ENCODE measurements at places on chromosomes 7 and 10. TPM values are rescaled to one million over a fixed set of nuclear protein-coding genes. Genes with fewer than 3 reads are reported as not detected.

GRCh38 chr7:130288829-130289228 lies 4.1 kb upstream of the CPA4 start:
- no peak for DNase-seq

GRCh38 chr7:101154693-101155102 lies 422 bp downstream of the AP1S1 start:
- DNase-seq, result no peak

- DNase-seq, result no peak
These were observed 659.7 kb upstream of the IGFBP3 start for GRCh38 chr7:46580766-46581165.

DNA sequence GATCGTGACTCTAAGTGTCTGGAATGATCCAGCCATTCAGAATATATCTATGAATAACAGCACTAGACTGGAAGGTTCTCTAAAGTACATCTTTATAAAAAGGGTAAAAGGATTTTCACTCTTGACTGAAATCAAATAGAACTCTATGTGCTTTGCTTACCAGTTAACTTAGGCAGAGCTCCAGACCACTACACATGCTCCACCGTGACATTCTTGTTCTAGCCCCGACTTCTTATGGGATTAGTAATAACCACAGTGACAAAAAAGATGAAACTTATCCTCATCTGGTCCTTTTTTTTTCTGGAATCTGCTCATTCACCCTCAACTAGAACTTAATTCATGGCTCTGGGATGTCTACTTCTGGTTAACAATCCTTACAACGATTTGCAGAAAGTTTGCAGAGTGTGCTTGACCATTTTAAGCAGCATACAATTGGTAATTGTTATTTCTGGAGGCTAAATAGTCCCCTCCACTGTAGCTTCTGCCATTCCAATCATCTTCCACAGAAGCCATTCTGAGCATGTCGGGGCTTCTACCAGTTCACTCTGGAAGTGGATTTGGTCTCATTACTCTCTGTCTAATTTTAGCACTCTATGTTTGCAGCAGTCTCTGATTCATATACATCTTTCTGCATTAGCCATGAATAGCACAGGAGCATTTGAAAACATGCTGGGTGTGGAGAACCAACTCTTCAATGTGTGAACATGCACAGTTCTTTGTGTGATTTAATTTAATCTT lies 163.7 kb upstream of the CDC14C start:
- no peak for DNase-seq

GRCh38 chr7:159370-160270 lies 32.8 kb upstream of the FAM20C start:
- DNase-seq, result no peak

The FXYD4 gene
- total RNA-seq, result 1.9 TPM

The LIPK gene
- total RNA-seq, result not detected

The ACTR3C gene
- 9.9 TPM for total RNA-seq
